Thymus (tissue), 14 donors: ENCODE measurements at places on chromosomes 5 and 9.

- H3K27ac ChIP-seq = no peak overlapping the region
- DNase-seq = no peak
- H3K4me3 ChIP-seq = no peak overlapping the region
- no peaks in the 10 kb centered on the region for H3K27me3 ChIP-seq
- H3K4me1 ChIP-seq = no peaks in the 10 kb centered on the region
- peaks cover 13% of the 10 kb centered on the region for H3K36me3 ChIP-seq
Measured at GRCh38 chr9:6921315-6921714, 163.5 kb downstream of the KDM4C start.

DNA sequence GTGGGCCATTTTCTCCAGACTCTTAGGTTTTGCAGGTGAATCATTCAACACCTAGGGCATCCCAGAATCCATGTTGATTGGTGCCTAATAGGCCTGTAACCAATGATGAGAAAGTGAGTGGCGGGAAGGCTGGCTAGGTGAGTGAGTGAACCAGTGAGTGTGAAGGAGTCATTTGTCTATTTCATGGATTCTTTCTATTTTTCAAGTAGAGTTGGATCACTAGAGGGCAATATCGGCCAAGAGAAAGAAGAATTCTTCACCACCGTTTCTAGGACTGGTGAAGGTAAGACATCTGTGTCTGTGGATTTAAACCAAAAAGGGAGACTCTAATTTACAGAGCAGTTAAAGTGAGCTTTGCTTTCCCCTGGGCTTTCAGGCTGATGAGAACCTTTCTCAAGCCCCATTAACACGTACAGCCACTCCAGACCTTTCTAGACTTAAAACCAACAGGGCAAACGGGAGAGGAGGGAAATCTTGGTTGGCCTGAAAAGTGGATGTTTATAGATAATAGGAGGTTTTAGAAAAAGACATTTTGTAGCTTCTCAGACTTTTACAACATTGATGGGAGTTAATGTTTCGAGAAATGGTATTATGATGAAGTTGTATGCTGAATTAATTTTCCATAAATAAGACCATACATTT, 114.3 kb upstream of the IL12B start:
- H3K4me3 ChIP-seq = no peak overlapping the region
- H3K4me1 ChIP-seq = no peaks in the 10 kb centered on the region
- DNase-seq = no peak
- no peaks in the 10 kb centered on the region for H3K27me3 ChIP-seq
- no peak overlapping the region for H3K27ac ChIP-seq
- H3K36me3 ChIP-seq = no peaks in the 10 kb centered on the region

DNA sequence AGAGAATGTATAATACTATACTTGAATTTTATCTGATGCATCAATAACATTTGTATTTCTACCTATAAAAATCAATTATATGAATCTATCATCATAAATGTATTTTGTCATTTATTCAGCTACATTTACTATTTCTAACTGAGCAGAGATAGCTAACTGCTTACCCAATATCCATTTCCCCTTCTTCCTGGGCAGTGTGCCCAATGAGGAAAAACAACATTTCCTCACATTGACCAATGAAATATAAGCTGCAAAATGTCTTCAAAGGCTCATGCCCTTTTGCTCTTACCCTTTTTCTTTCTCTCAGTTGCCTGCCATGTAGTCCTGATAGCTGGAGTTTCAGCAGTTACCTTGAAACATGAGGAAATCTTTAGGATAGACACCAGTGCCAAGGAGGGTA, 385.8 kb upstream of the PCSK5 start:
- H3K4me1 ChIP-seq = no peaks in the 10 kb centered on the region
- DNase-seq = no peak
- H3K27me3 ChIP-seq = no peaks in the 10 kb centered on the region
- H3K27ac ChIP-seq = no peak overlapping the region

DNA sequence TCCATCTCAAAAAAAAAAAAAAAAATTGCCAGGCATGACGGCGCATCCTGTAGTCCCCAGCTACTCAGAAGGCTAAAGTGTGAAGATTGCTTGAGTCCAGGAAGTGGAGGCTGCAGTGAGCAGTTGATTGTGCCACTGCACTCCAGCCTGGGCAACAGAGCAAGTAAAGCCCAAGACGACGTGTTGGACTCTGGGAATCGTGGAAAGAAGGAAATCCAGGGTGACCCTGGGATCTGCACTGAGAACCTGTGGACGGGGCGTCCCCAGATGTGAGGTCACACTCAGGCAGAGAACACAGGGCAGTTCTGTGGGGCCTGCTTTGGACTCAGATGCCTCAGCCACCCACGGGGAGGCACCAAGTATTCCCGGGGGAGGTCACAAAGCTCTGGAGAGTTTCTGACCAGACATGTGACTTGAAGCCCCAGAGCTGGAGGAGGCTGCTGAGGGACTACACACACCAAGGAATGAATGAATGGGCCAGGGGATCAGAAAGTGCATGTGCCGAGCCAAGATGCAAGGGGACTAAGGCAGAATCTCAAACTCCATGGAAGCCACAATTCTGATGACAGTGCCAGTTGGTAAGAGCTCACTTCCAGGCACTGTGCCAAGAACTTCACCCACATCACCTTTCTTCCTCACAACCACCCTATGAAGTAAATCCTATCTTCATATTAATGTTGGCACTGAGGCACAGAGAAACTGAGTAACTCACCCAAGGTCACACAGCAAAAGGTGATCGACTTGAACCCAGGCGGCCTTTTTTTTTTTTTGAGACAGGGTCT, 12.9 kb downstream of the DYNC2I2 start:
- no peaks in the 10 kb centered on the region for H3K27me3 ChIP-seq
- no peak for DNase-seq
- no peak overlapping the region for H3K4me3 ChIP-seq
- H3K27ac ChIP-seq = no peak overlapping the region

- no peak overlapping the region for H3K4me3 ChIP-seq
- no peak overlapping the region for H3K27ac ChIP-seq
- H3K36me3 ChIP-seq = no peaks in the 10 kb centered on the region
- H3K27me3 ChIP-seq = peaks cover 36% of the 10 kb centered on the region
Measured at GRCh38 chr5:136194576-136194975, 1.6 kb upstream of the SMIM32 start.

DNA sequence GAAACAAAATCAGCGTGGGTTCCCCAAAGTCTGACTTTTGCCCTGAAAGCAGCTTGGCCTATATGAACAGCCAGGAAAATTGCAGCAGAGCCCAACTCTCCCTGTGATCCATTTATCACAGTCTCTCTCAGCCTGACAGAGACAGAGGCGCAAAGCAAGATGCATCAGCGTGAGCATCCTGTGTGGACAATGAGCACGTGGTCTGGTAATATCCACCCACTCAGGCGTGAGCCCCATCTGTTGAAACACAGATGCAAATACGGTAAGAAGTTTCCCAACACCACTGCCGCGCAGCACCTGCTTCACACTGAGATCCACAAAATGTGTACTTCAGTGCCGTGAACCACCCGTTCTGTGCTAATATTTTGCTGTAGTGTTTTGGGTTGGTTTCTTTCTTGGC, 114.6 kb downstream of the MRPL36 start:
- H3K4me3 ChIP-seq = no peak overlapping the region
- H3K36me3 ChIP-seq = no peaks in the 10 kb centered on the region
- peaks cover 4% of the 10 kb centered on the region for H3K27me3 ChIP-seq
- no peaks in the 10 kb centered on the region for H3K4me1 ChIP-seq
- no peak overlapping the region for H3K27ac ChIP-seq
- DNase-seq = no peak

DNA sequence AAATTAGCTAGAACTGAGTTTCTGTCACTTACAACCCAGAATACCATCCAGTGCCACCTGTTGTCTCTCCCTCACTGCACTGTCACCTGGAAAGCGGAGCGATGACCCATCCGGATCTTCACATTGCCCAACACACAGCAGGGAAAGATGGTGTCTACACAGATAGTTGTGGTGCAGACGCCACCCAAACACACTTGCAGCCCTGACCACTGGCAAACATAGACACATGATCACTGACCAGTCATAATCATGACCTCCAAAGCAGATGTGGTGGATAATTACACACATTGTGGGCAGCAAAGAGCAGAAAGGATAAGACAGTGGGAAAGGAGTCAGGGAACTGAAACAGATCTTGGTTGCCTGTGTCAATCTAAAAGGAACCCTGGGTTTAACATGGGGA, 64.7 kb downstream of the GABBR2 start:
- no peak overlapping the region for H3K4me3 ChIP-seq
- no peaks in the 10 kb centered on the region for H3K27me3 ChIP-seq
- H3K36me3 ChIP-seq = no peaks in the 10 kb centered on the region
- H3K4me1 ChIP-seq = no peaks in the 10 kb centered on the region
- H3K27ac ChIP-seq = no peak overlapping the region

GRCh38 chr5:6175172-6175854, 203.0 kb downstream of the MED10 start:
- no peaks in the 10 kb centered on the region for H3K27me3 ChIP-seq
- no peak overlapping the region for H3K27ac ChIP-seq
- DNase-seq = no peak
- H3K4me3 ChIP-seq = no peak overlapping the region
- no peaks in the 10 kb centered on the region for H3K36me3 ChIP-seq
